ENCODE measurements at places on chromosomes 7 and 10.
A peak's percentile ranks its signal among the peaks of the same experiment; 100 is the strongest.

DNA sequence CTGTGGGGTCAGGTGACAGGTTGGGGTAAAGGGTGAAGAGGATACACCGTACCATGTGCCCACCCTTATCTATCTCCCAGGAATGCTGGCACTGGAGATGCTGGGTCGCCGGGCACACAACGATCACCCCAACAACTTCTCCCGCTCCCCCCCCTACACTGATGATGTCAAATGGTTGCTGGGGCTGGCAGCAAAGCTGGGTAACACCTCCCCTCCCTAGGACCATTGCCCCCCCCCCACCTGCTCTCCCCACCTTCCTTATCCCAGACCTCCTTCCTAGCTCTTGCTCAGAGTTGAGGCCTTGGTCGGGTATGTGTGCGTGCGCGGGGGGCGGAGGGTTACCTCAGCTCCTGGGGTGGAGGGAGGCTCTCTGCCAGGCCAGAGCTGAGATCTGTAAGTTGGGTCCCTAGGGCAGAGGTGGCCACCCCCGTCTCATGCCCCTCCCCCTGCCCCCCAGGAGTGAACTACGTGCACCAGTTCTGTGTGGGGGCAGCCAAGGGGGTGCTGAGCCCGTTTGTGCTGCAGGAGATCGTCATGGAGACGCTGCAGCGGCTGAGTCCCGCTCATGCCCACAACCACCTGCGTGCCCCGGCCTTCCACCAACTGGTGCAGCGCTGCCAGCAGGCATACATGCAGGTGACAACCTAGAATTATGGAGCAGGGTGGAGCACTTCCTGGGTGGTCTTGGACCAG is 10.7 kb downstream of the NDST2 start:
- no peak for DNase-seq

DNA sequence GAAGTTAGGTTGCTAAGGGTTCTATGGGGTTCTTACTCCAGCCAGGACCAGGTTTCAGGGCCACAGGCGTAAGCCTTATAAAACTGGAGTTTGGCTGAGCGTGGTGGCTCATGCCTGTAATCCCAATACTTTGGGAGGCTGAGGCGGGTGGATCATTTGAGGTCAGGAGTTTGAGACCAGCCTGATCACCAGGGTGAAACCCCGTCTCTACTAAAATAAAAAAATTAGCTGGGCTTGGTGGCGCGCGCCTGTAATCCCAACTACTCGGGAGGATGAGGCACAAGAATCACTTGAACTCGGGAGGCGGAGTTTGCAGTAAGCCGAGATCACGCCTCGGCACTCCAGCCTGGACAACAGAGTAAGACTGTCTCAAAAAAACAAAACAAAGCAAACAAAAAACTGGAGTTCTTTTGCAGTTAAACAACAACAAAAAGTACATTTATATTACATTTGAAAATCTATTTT is 347 bp upstream of the RRP12 start:
- no peak for DNase-seq

DNA sequence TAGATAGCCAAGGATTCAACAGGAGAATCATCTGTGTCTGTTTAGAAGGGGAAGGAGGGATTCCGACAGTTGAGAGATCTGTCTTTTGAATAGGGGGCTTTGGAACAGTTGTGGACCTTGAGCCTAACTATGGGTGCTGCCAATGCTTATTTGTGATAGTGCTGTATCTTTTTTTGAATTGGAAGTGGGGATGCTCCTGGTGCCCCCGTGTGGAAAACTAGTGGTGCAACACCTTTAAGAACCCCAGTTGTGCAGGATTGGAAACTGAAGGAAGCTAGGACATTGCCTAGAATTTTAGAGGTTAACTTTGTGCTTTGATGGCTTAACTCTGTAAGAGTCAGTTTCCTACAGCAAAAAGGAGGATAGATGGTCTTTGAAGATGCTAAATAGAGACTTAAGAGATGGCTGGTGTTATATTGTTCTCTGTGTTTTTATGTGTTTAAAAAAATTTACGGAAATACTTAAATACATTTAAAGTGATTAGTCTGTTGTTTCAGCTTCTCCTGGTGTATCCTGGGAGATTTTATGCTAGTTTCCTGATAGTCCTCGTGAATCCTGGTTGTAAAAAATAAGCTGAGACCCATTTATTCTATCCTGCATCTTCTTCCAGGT is 69.3 kb downstream of the AP3M1 start:
- DNase-seq = peak; percentile 34

DNA sequence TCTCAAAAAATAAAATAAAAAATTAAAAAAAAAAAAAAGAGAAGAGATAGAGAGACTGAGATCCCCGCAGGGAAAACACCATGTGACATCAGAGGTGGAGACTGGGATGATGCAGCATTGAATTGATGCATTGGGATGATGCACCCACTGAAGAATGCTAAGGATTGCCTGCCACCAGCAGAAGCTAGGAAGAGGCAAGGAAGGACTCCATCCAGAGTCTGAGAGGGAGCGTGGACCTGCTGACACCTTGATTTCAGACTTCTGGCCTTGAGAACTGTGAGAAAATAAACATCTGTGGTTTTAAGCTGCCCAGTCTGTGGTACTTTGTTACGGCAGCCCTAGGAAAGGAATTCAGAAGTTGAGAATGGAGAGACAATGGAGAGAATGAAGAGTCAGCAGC is 89.8 kb upstream of the PRPS1L1 start:
- DNase-seq = no peak

DNA sequence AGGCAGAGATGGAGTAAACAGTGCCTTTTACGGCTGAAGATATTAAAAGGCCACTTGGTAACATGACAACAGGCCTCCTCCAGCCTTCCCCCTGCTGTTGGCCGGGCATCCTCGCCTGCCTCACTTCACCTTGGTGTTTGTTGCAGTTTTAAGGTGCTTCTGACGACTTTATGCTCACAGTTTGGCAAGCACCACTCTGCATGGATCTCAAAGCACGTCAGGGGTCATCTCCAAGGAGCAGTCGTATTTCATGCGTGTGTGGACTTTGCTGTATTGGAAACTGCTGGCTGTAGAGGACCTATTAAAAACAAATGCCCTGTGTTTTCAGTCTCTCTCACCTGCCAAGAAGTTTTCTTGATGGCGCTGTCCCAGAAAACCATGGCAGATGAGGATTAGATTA is 483.1 kb downstream of the RPS24 start:
- DNase-seq = no peak

- DNase-seq = peak; percentile 38
Measured at GRCh38 chr10:124943301-124944092, 1.6 kb downstream of the ZRANB1 start.

DNA sequence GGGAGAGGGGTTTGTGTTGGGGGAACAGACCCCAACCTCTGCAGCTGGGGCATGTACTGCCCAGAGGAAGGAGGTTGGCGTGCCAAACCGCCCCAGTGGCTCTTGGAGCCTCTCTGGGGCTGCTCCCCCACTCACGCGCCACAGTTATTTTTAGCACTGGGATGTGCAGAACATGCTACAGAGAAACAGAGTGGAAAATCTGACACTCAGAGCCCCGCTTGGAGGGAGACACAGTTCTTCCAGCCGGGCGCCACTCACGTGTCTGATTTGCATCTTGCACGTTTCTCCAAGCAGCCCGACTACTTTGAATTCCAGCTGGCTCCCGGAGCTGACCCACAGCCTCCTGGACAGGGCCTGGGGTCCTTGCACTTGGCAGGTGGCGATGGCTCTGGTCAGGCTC is 182.0 kb downstream of the RPS24 start:
- no peak for DNase-seq

GRCh38 chr7:48424731-48425130 is 253.5 kb downstream of the ABCA13 start:
- no peak for DNase-seq

DNA sequence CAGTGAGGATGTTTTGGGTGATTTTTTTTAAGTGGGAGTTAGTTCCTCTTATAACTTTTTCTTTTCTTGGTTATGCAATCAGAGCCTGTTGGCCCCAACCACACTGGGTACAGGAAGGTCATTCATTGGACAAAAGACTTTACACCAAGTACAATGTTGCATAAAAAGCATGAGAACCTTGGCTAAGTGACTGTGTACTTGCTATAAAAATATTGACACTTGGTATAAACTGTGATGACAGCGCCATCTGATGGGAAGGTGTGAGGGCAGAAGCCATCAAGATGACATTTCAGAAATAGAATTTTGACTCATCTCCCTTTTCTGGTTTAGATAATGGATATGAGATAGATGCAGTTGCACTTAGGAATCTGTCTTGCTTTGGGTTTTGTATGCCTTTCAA is 126.4 kb upstream of the CCDC6 start:
- DNase-seq = peak; percentile 36

- no peak for DNase-seq
Measured at GRCh38 chr7:46507560-46507959, 586.5 kb upstream of the IGFBP3 start.
